ELR (cell line): ENCODE measurements at places on chromosomes 13 and 19.

GRCh38 chr13:64073203-64073602 is 2657.6 kb upstream of the PCDH20 start:
- no peak for DNase-seq

- DNase-seq, result no peak
Observed at GRCh38 chr13:21672287-21672680, 1.4 kb downstream of the FGF9 start.

- no peak for DNase-seq
Observed at GRCh38 chr13:32081591-32081990, 50.0 kb downstream of the FRY start.

- DNase-seq, result no peak
Observed at GRCh38 chr13:40662866-40663265, 3.6 kb downstream of the FOXO1 start.

GRCh38 chr19:49441210-49441959 is at the start of gene SLC17A7:
TSS of gene SLC17A7 (minus strand) at chr19:49441527. CDS start at chr19:49441379, 148 bp downstream.
- DNase-seq, result peak; percentile 36

DNA sequence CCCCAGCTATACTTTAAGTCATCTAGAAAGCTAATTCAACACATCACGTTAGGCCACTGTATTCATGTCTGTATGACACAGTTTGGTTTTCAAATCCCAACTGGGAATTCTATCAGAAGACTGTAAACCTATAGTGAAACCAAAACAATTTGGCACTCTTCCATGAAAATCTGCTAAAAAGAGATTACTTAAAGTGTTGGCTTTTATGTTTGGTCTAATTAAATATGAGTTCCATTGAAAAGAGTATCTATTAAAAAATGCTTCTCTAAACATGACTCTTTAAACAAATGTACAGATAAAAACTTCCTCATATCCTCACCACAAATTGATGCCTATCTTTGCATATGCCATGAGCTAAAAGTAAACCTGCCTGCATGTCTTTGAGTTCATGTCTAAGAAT is 25.4 kb downstream of the PCDH9 start:
- DNase-seq, result peak; percentile 6

DNA sequence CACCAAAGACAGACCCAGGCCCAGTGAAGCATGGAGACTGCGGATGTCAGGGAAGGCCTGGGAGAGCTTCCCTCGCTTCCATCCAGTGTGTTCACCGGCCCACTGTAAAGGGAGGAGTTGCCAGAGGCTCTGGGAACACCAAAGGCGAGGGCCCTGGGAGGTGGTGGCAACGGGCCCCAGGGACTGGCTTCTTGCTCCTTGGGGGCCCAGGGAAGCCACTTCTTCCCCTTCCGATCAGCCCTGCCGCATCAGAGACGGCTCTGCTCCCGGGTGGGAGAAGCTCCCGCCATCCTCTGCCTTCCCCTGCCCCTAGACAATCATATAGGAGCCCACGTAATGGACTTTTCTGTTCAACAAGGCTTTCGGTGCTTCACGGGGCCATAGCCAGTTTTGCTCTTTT is 83.4 kb upstream of the GPR183 start:
- no peak for DNase-seq

DNA sequence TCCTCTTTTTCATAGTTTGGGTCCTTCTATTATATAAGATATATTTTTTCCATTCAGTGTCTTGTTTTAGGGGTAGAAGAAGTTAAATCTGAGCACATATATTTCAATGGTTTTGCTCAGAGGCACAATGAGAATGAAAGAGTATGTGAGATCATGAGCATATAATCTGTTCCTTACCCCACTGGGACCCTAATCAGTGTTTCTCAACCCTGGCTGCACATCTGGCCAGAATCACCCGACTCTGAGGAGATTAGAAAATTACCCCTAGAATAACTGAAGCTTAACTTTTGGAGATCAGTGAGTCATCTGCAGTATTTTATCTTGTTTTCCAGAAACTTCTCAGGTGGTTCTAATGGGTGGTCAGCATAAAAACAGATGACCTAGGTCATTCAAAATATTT is 782 bp downstream of the CYSLTR2 start:
- no peak for DNase-seq

GRCh38 chr19:13007292-13008045 is 12.2 kb downstream of the NFIX start:
- no peak for DNase-seq

DNA sequence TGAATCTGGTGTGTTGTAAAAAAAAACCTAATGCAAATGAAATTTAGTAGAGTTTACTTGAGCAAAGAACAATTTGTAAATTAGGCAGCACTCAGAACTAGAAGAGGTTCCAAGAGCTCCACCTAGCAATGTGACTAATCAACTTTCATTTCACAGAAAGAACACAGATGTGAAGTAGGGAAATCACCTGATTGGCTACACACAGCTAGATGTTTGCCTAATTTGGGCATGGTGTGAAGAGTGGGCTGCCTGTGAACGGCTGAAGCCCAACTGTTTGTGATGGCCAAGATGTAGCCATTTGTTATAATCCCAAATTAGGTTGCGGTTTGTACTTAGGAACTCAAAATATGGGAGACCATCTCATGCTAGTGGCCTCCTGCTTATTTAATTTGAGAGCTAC is 724.4 kb upstream of the SLITRK5 start:
- DNase-seq, result no peak

GRCh38 chr13:38093425-38093824 is 223.9 kb upstream of the TRPC4 start:
- DNase-seq, result no peak

- DNase-seq, result no peak
Observed at GRCh38 chr13:44698066-44698465, 121.9 kb upstream of the TSC22D1 start.

GRCh38 chr13:49545661-49546060 is 39.7 kb downstream of the RCBTB1 start:
- DNase-seq, result no peak

DNA sequence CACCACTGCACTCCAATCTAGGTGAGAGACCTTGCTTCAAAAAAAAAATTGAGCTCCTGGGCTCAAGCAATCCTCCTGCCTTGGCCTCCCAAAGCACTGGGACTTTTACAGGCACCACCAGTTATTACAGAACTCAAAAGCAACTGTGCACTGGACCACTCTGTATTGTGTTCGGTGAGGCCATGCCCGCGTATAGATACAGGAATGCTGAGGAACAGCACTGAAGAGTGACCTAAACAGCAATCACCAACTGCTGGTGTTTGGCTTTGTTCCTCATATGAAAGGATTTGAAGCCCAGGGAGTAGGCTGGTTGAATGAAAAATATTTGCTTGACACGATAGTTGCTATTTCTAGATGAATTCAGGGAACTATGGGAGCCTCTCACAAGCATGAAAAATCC is 29.5 kb downstream of the SLC25A30 start:
- DNase-seq, result no peak

DNA sequence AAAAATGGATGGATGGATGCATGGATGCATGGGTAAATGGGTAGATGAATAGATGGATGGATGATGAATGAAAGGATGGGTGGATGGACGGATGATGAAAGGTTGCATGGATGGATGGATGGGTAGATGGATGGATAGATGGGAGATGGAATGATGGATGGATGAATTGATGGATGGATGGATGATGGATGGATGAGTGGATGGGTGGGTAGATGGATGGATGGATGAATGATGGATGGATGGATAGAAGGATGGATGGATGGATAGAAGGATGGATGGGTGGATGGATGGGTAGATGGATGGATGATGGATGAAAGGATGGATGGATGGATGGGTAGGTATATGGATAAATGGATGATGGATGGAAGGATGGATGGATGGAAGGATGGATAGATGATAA is 115.1 kb upstream of the LSM14A start:
- no peak for DNase-seq

DNA sequence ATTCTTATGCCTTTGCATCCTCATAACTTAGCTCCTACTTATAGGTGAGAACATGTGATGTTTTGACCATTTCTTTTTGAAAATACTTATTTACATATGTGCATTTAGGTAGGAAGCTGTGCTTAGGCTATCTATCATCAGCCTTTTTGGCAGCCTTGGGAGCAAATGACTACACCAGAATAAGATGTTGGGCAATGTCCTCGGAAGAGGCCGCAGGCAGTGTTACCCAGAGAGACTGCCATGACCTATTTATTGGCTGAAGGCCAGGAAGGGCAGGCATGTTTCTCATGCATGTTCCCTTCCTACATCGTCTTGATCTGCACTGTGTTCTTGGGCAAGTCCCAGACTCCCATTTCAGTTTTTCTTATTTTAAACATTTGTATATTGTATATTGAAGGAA is 122.3 kb downstream of the B3GLCT start:
- DNase-seq, result no peak

- no peak for DNase-seq
Observed at GRCh38 chr13:22735011-22735995, 445.5 kb upstream of the SGCG start.

DNA sequence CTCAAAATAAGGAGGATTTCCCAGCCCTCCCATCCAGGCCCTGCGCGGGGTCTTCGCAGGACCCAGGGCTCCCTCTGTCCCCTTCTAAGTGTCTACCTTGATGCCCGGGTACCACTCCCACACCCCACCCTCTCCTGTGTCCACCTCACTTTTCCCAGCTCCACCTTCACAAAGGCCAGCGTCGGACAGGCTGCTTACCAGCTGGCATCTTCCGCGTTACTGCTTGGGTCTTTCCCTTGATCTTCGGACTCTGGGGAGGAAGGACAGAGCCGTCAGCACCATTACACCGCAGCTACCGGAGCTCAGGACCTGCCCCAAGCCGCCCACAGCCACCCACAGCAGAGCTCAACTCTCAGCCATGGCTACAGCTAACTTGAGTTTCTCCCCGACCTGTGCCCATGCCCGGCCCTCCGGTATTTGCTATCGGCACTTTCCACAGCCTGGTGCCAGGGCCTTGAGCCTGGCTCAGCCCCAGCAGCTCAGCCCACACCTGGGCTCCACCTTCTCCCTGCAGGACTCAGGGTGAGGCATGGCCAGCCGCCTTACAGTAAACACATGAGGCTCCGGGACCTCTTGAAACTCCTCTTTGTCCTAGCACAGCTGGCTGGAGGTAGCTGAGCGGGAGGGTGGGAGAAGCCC is 3.8 kb downstream of the C13orf46 start:
- DNase-seq, result no peak

DNA sequence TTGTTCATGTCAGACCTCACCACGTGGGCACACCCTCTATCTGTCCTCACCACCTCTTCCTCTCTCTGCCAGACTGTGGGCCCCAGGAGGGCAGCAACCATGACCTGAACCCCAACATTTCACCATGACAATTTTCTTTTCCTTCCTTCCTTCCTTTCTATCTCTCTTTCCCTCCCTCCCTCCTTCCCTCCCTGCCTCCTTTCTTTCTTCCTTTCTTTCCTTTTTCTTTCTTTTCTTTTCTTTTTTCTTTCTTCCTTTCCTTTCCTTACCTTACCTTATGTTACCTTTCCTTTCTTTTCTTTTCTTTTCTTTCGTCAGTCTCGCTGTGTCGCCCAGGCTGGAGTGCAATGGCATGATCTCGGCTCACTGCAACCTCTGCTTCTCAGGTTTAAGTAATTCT is 8.7 kb upstream of the FCER2 start:
- DNase-seq, result no peak

DNA sequence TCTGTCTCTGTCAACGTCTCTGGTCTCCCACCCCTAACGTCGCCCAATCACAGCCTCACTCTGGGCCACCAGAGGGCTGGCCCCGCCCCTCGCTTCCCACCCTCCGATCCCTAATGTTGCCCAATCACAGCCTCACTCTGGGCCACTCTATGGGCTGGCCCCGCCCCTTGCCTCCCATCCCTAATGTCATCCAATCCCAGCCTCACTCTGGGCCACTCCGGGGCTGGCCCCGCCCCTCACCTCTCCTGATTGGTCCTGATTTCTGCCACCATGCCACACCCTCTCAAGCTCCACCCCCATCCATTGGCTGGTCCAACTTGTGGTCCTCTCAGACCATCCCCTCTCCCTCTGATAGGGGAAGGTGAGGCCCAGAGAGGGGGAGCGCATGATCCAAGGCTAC is 24.9 kb downstream of the CELF5 start:
- DNase-seq, result peak; percentile 43

DNA sequence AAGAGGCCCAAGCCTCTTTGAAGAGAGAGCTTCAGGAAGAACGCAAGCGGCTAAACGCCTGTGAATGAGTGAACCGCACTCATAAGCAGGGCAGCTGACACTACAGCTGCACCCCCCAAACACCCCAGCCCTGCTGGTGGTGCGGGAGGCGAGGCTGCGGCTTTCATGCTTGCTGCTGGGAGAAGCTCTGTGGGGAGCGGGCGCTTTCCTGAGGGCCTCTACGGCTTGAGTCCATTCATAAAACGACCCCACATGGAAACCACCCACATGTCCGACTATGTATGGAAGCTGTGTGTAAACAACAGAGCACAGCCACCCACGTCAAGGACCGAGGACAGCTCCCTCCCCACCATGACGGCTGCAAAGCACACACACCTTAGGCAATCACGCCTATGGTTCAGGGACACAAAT is 5.5 kb downstream of the AP3D1 start:
- no peak for DNase-seq

- DNase-seq, result peak; percentile 39
Observed at GRCh38 chr13:81760316-81760715, 1419.4 kb upstream of the SPRY2 start.

DNA sequence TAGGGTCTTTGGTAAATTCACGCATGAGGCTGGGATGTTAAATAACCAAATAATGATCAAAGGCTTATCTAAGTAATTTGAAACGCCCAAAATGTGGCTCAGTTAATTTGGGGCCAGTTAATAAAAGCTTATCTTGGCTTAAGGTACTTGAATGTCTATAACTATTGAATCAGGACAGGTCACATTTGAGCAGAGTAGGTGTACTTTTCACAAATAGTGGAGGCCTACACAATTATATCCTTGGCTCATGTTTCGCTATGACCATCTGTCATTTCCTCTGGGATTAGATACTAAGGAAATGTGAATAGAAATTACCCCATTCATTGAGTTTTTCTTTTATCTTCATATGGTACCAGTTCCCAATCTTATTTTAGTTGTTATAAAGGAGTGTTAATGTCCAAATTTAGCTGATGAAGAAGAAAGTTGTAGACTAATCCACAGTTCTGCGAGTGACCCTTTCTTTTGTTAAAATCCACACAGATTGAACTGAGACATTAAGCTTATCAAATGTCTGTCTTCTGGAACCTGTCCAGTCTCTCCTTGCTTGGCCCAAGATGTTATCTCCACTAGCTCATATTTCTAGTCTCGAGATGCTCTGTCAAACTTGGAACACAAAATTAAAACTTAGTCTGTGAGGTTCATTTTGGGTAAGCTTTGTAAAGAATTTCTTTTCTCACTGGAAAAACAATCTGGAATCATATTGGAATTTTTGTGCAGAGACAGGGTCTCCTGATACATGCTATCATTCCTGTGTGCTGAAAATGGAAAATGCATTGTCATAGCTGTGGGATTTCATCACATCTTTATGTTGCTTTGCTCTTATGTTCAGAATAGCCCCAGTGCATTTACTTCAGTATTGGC is 31.0 kb downstream of the SLAIN1 start:
- no peak for DNase-seq

DNA sequence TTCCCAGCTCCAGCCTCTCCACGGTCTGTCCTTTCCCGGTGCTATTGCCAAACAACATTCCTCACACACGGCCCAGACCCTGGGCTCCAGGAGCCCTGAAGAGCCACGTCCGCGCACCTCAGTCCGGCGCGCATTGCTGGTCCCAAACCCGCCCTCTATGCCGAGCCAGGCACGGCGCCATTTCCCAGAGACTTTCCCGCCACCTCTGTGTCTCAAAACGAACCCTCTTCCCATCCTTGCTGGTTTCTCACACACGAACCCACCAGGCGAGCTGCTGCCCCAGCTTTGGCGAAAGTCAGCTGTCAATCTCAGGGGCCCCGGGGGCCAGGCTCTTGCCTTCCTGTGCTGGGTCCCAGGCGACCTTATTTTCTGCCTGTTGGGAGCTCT is 28.0 kb upstream of the F7 start:
- no peak for DNase-seq

GRCh38 chr13:23753458-23753857 is 135.7 kb downstream of the MIPEP start:
- DNase-seq, result peak; percentile 72
